ENCODE measurements at places on chromosomes 5 and 9.

DNA sequence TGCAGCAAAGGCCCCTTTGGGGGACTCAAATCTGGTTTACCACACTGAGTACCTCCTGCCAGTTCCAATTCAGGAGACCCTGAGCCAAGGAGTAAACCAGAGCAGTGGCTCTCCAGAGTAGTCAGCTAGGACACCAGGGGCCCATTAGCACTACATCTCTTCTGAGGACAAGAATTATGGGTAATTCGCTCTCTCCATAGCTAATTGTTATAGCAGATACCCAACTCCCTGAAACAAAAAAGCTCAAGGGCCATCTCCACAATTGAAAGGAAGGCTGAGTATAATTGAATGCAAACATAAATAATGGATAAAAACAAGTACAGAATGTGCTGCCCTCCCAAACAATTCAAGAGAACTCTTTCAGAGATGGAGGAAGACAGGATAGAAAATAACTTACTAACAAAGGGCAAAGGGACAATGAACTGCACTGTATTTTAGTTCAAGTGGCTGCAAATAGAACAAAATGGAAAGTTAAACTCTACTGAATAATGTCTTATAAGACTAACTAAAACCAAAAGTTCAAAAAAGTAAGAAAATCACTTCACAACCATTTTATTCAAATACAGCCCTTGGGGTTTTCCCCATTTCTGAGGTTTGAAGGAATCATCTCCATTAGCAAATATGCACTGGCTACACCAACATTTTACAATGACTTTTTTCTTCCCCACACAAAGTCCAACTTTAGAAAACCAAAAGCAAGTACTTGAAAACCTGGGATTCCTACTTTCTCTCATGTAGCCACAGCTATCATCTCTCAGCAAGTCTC, 118.8 kb downstream of the SIL1 start:
- DNase-seq: no peak

DNA sequence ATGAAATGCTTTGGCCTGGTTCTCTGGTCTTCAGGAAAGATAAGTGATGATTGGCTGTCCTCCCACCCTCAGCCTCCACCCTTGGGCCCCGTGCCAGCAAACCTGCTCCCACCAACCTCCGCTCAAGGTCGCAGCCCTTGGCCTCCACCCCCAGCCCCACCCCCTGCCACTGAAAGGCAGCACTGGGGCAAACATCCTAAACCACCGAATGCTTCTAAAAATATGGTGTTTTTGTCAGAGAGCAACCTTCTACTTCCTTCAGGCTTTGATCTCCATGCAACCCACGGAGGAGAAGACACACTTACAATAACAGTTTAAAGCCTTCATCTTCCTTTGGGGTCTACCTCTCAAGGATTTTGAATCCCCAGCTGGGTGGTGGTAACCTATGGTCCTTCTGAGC, 24.0 kb upstream of the TCF7 start:
- no peak for DNase-seq

- DNase-seq: peak; percentile 51
These were observed 68.7 kb upstream of the WDR41 start for GRCh38 chr5:77560677-77561263.

DNA sequence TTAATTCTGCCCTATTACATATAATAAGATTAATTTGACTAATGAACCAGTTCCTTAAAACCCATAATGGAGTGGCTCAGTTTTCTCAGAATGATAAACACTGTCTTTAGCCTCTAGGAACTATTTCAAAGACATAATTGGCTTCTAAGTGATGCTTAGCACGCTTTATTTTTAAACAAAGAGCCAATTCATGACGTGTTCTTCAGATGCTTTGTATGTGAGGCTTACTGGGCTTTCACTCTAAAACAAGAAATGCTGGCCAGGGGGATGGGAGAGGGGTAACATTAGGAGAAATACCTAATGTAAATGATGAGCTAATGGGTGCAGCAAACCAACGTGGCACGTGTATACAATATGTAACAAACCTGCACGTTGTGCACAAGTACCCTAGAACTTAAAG, 7.6 kb upstream of the SFXN1 start:
- DNase-seq: no peak

GRCh38 chr5:39449591-39449990, 24.8 kb upstream of the DAB2 start:
- no peak for DNase-seq

DNA sequence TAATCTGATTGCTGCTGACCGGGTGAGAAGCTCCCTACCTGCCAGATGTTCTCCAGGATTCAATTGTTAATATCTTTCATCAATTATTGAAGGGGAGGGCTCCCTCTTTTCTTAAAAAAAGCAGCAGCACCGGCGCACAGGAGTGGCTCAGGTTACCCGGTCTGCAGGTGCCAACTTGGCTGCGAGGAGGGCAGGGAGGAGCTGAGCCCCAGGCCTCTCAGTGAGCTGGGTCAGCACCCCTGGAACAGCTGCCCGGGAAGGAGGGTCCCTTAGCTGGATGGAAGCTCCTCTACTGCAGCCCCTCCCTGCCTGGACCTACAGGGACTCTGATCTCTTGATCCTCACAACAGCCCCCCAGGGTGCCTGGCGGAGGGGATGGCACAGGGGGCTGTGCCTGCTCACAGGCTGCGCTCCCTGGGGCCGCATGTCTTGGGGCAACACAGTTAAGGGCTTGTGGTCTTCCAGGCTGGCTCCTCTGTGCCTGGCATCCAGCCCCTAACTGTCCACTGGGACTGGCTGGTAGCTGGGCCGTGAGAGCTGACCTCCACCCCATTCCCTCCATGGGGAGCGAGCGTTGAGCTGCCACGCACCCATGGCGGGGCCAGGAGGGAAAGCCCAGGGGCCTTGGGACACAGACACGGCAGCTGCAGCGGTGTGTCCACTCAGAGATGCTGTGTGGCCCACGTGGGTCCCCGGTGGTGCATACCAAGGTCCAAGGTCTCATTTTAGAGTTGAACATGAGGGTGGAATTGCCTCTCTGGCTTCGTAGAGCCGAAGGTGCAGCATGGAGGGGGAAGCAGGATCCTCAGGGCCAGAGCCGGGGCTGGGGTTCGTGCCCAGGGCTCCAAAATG, 28.6 kb upstream of the TMEM250 start:
- DNase-seq: no peak

DNA sequence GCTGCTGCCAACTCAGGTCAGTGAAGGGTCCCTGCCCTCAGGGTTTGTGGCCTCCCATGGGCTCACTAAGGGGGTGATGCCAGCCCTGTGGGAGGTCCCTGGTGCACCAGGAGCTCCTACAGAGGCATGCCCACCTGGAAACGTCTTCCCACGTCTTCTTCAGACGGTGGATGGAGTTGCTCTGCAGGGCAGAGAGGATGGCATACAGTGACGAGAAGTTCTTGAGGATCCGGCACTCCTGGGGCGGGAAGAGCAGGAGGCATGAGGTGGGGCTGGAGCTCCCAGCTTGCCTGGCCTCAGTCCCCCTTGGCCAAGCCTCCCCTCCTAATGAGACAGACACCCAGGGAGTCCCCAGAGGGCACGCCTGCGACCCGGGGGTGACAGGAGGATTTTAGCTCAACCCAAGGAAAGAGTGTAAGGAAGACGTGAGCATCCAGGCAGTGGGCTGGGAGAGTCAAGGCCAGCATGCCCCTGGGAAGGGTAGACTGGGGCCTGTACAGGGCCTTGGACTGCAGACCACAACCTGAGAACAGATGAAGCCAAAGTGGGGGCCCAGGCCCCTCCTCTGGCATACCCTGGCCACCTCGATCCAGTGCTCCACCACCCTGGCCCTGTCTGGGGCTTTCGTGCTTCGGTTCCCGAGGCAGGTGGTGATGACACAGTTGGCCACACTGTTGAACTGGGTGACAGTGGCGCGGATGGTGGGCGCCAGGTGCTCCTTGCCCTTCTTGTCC, 14.4 kb downstream of the RALGDS start:
- no peak for DNase-seq

DNA sequence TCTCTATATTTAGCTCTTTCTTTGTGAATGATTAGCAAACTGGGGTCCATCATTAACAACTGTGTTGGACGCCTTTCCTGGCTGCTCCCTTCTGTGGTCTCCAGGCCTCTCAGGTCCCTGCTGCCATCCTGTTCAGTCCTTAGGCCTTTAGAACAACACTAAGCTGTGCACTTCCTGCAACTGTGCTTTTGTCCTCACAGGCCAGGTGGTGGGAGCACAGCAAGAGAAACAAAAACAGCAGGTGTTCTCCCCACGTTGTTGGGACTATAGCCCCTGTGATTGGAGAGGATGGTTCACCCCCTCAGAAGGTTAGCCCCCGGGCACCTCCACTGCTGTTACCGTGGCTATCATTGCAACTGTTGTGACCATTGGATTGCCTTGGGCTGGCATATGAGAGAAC, 41.7 kb upstream of the CLINT1 start:
- no peak for DNase-seq

GRCh38 chr9:112605518-112605917, 112.4 kb downstream of the INIP start:
- no peak for DNase-seq

- DNase-seq: no peak
These were observed 254.0 kb upstream of the GAS1 start for GRCh38 chr9:87201351-87201751.

GRCh38 chr9:137977571-137978261, 100.1 kb downstream of the CACNA1B start:
- DNase-seq: no peak

- DNase-seq: peak; percentile 42
These were observed 1703.8 kb downstream of the MAT2B start for GRCh38 chr5:165209101-165209727.

- DNase-seq: peak; percentile 36
These were observed 181.1 kb upstream of the SPEF2 start for GRCh38 chr5:35436400-35437057.

GRCh38 chr5:32916648-32917047, 205.5 kb downstream of the NPR3 start:
- DNase-seq: peak; percentile 32

DNA sequence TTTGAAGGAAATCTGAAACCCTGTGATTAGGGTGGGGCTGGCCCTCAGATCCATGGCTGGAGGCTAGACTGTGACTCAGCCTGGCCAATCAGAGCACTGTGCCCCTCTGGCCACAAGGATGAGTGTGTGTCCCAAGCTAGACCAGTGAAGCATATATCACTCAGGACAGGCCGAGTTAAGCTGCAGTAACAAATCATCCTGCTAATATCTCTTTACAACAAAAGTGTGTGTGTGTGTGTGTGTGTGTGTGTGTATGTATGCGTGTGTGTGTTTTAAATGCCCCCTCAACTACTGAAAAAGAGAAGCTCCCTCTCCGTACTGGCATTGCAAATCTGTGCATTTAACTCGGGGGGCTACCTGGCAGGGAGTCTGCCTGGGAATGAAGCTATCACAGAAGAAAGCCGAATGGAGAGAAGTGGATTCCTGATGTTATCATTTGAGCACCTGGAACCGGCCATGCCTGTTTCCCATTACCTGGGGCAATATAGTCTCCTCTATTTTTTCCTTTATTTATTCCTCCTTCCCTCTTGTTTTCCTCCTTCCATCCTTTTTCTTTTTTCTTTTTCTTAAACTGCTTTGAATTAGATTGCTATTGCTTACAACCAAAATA, 25.6 kb downstream of the STC2 start:
- DNase-seq: no peak

DNA sequence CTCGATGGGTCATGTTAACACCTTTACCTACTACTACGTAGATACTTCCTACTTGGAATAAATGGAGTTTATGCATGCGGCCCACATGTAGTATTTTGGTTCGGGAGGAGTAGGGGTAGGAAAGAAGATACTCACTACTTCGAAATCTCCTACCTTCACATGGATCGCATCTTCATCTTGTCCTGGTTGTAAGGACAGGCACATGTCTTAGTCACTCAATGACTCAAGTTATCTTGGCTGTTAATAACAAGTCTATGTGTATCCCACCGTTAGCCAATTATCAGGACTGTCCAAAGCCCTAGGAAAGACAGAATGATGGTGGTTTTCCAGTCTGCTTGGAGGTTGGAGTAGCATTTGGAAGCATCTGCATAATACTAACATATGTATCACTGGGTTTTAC, 24.1 kb downstream of the CMYA5 start:
- no peak for DNase-seq

- no peak for DNase-seq
These were observed 208.6 kb upstream of the RGMB start for GRCh38 chr5:98564836-98565235.

- no peak for DNase-seq
These were observed 54.9 kb upstream of the N4BP3 start for GRCh38 chr5:178058321-178059012.

- DNase-seq: peak; percentile 52
These were observed 71.2 kb downstream of the SHB start for GRCh38 chr9:37997636-37998374.

GRCh38 chr5:151096001-151096373, 15.2 kb upstream of the TNIP1 start:
- DNase-seq: no peak

DNA sequence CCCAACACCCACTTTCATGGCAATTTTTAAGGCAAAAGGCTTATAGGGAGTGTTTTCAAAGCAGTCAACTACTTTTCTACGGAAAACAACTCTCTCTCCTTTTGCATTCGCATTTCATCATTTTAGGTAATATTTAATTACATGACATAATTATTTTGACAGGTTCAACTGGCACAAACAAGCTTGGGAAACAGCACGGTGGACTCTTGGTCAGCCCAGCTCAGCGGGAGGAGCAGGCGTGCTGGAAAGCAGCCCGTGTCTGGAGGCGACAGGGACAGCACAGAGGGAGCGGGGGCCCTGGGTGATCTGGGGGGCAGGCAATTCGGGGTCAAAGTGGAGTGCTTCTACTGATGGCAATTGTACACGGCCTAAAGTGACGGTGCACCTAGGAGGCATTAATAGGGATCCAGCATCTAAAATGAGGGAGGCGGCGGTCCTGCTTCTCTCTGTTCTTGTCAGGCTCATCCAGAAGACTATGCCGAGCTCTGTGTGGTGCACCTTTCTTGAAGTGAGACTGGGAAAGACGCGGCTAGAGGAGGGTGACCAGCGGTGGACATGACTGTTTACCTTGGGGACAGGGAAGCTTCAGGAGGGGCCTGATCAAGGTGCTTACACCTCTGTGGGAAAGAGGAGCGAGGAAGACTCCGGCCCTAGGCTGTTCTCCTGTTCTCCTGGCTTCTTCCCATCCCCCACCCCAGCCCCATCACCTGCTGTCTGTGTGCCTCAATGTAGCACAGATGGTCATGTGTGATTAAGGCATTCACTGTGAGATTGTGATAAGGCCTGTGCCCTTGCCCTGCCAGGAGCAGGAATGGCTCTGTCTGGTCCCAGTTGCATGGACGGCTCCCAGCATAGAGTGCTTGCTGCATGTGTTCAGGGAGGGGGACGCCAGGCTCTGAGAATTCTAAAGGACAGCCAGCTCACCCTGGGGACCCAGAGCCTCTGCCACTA, 3.4 kb downstream of the MYMK start:
- DNase-seq: peak; percentile 90

DNA sequence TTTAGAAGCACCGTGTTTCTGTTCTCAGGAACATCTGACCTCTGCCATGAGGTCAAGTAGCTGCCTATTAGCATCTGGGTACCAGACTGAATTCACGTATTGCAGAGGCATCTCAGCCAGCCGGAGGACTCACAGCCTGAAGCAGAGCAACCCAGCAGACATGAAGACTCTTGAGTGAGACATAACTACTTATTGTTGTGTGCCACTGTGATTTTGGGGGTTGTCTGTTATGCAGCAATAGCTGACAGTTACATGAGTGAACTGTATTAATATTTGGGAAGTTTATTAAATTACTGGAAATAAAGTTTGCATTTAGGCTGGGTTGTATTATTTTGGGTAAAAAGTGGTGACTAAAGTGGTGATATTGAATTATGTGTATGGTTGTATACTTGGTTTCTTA, 1.3 kb upstream of the ACOT12 start:
- DNase-seq: no peak

Data from hematopoietic multipotent progenitor cell treated with erythropoietin and hydrocortisone succinate and interleukin-3 and kit ligand, for 8 days (in vitro differentiated cells).